EL (cell line): ENCODE measurements at places on chromosomes 6 and 20.

DNA sequence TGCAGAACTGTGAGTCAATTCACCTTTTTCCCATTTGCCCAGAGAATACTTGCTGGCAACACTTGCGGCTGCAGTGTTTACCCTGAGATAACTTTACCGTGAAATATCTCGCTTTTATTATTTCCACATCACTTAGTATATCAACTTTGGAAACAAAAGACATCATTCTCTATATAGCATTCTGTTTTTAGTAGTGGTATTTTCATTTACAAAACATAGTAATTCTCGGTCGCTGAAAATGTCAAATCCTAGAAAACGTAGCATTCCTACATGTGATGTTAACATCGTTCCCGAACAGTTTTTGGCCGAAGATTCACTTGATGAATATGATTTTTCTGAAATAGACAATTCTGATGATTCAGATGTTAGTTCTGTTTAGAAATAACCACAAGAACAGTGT is 52.0 kb downstream of the NHLRC1 start:
- no peak for DNase-seq

- DNase-seq, result peak; percentile 56
Observed at GRCh38 chr6:111888928-111889695, 15.9 kb upstream of the FYN start.

DNA sequence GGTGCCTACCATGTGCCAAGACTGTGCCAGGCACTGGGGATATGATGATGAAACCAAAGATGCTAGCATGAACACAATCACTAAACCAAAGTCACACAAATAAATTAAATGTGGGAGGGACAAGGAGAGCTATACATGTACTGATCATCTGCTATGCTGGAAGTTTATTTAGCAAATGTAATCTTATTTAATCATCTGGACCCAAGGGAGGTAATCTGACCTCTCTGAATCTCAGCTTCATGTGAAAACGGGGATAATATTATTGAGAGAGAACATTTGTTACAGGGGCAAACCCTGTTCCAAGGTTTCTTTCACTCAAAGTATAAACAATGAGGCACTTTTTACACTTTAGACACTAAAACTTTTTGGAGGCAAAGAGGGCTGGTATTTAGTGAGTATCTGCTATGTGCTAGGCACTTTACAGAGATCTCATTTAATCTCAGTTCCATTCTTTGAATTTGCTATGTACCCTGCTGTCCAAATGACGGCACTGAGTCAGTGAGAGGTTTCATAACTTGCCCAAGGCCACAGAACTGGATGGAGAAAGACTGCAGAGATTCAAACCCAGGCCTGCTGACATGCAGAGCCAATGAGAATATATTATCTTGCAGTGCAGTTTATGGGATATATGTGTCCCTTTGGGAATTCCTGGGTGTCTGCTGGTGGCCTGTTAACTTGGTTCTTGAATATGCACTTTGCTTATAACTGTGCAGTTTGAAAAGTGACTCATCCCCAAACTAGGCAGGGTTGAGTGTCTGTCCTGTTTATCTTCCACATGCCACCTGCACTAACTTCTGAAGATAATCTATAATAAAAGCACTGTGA is 3.3 kb upstream of the ASXL1 start:
- peak; percentile 92 for DNase-seq

- DNase-seq, result no peak
Observed at GRCh38 chr20:44691424-44692423, 23.4 kb upstream of the CCN5 start.

DNA sequence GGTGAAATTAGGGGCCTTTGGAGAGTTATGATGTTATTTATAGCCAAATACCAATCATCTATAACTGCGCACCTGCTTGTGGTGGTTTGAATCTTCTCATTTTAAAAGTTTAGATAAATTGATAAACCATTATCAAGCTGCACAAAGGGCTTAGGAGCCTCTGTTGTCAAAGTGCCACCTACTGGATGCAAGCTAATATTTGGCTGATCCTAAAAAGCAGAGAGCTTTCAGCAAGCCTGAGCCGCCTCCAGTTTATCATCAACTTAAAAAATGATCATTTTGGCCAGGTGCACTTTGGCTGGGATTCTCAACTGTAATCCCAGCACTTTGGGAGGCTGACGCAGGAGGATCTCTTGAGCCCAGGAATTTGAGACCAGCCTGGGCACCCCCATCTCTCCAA is 58.5 kb upstream of the ATXN1 start:
- peak; percentile 17 for DNase-seq

DNA sequence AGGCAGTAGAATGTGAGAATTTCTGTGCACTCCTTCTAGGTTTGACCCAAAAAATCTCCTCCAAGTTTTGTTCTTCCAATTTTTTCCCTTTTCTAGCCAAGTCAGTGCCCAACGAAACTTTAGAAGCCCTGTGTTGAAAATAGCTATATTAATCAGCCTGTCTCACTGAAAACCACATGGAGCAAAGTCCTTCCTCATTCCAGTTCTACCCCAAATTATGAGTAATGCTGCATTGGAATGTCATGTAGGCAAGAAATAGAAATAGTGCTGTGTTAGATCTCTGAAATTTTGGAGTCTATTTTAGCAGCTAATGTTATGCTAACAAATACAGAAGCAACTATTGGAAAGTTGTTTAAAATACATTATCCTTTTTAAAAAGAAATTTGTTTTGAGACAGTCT is 725.5 kb downstream of the TBC1D32 start:
- DNase-seq, result peak; percentile 0

DNA sequence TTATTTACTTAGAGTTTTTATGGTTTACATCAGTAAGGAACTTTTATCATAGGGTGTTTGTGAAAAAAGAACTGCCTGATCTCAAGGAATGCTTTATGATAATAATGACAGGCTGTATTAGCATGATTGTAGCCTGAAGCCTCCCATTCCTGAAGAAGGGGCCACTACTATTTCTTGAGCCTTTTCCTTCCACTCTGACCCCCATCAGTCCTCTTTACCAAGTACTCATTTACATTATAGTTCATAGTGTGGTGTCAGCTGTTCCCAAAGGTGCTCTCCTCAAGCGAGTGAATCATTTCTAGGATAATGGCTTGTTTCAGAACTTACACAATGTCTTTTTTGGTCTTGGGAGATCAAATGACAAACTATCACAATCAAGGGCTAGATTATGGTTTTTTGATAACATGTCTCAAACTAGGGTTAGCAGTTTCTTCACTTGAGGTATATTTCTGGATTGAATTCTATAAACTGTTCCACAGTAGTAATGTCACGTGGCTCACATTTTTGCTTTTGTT is 283.6 kb downstream of the CDKAL1 start:
- DNase-seq, result no peak

- DNase-seq, result no peak
Observed at GRCh38 chr6:30020626-30021025, 40.4 kb upstream of the POLR1H start.

DNA sequence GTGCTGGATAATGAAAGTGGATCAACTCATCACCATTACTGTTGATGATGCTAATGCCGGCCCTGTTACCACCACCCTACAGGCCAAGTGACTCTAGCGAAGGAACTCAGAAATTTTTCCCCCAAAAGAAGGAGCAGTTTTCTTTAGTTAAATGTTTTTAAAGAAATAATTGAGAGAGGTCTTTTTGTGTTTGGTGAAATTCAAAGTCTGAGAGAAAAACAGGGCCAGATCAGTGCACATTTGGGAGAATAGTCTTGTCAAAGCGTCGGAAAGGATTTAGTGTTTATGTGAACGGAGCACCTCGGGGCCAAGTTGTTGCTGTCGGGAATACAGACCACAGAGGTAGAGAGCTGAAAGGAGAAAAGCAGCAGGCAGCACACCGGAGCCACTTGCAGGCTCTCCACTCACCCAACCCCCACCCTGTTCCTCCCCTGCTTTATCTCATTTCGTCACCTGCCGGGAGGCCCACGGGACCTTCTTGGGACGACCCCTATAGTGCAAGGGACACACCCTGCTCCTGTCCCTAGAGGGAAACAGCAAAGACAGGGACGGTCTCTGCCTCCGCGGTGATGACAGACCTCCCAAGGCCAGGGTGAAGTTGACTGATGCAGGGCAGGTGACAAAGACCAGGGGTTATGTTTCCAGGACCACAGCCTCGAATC is 6.8 kb downstream of the TFAP2B start:
- no peak for DNase-seq

GRCh38 chr6:15837205-15837604 is 174.4 kb upstream of the DTNBP1 start:
- DNase-seq, result no peak

GRCh38 chr6:24888715-24889370 is 46.9 kb downstream of the RIPOR2 start:
- DNase-seq, result no peak

GRCh38 chr6:19024737-19025136 is 637.6 kb downstream of the RNF144B start:
- DNase-seq, result peak; percentile 7

GRCh38 chr20:60242836-60243505 is 284.7 kb downstream of the CDH26 start:
- DNase-seq, result peak; percentile 76

DNA sequence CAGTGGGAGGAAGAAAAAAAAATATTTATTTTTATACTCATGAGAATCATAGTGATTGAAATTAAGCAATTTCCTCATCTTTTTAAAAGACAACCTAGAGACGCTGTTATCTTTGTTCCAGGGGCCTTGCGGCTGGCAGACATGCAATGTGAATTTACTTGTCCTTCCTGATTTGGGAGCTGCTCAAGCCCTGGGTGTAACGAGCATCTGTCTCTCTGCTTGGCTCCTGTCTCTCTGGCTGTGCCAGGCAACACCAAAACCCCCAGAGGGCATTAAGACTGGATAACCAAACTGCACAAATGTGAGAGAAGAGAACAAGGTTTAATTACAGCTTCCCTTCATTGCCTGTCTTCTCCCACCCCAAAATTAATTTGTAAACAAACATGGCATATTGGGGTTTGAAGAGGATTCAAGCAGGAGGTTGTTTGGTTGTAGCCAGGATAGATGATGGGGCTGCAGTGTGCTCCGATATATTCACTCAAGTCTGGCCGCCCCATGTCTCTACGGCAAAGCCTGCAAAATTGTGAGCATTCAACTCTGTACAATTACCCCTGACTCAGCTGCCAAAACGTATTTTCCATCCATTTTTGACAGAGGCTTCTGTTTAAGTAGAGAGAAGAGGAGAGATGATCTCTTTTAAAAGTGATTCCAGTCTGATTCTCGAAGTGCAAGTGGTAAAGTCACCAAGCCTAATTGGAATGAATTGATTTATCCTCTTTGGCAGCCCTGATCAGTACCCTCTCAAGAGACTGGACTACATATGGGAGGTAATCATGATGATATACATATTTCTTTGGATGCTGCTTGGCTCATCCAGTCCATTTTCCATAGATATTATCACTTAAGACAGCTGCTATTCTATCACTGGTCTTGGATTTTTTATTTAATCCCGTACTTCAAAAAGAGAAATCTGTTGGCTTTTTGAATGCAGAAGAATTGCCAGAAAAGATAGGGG is 170.2 kb downstream of the SLC24A3 start:
- no peak for DNase-seq

DNA sequence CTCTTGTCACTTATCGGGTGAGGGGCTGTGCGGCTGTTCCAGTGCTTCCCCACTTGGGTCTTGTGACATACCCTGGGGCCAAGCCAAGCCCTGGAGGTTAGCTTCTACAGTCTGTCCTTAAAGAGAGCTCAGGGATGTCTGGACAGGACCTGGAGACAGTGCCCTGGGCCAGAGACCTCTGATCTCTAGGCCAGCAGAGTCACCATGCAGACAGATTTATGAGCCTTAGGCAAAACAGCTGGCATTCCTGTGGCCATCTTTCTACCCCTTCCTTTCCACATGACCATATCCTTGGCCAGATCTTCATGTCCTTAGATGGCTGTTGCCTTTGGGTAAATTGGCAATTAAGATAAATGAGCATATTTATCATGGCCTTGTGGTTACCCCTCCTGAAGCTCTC is 678.6 kb downstream of the MAFB start:
- peak; percentile 82 for DNase-seq
